CD4-positive, alpha-beta T cell (primary cell): ENCODE measurements at places on chromosomes 6 and 20. TPM values are rescaled to one million over a fixed set of nuclear protein-coding genes. Genes with fewer than 3 reads are reported as not detected.

The KHDC3L gene
- not detected for total RNA-seq

GRCh38 chr6:146503096-146503495 lies 40.5 kb upstream of the RAB32 start:
- no peaks in the 10 kb centered on the region for H3K4me1 ChIP-seq
- H3K4me3 ChIP-seq, result no peak overlapping the region
- H3K27me3 ChIP-seq, result no peaks in the 10 kb centered on the region
- DNase-seq, result no peak

GRCh38 chr6:165872811-165873210 lies 209.8 kb upstream of the PDE10A start:
- no peak for DNase-seq
- no peak overlapping the region for H3K4me3 ChIP-seq
- no peak overlapping the region for H3K27ac ChIP-seq
- H3K36me3 ChIP-seq, result no peaks in the 10 kb centered on the region
- H3K4me1 ChIP-seq, result no peaks in the 10 kb centered on the region

- H3K27me3 ChIP-seq, result no peaks in the 10 kb centered on the region
- no peak overlapping the region for H3K4me3 ChIP-seq
- H3K27ac ChIP-seq, result no peak overlapping the region
- DNase-seq, result no peak
- no peaks in the 10 kb centered on the region for H3K4me1 ChIP-seq
Observed at GRCh38 chr6:41813956-41814355, 26.5 kb downstream of the TOMM6 start.
